ENCODE measurements at places on chromosomes 6 and 20.

DNA sequence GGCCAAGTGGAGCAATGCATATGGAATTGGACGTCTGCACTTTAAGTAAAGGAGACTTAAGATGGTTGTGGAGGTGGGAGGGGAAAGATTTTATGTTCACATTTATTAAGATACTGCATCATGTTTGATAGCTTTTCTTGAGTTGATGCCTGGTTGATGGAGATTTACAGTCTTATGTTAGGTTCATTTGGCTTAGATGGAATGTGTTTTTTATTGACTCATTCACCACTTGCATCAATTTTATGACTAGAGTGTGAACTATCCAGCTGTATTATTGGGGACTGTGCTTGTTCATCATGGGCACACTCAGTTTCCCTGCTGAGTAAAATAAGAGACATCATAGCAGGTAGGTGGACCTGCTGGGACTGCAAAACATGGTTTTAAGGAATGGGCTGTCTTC, 91.2 kb upstream of the SCP2D1 start:
- no peak for DNase-seq

- DNase-seq, result no peak
These were observed 49.8 kb upstream of the THEMIS start for GRCh38 chr6:127950566-127951145.

DNA sequence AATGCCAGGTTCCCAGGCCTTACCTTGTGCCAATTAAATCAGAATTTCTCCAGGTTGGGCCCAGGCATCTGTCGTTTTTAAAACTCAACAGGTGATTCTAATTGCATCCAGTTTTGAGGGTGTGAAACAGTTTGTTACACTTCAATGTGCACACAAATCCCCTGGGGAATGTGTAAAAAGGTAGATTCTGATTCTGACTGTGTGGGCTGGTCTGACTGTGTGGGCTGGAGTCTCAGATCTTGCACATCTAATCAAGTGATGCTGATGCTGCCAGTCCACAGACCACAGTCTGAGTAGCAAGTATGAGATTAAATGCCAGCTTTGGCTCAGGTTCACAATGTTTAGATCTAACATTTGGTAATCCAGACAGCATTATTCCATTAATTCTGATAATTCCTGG, 12.5 kb upstream of the ETV7 start:
- no peak for DNase-seq

GRCh38 chr20:17609811-17610377, 40.0 kb downstream of the DSTN start:
- DNase-seq, result no peak

- DNase-seq, result no peak
These were observed 216.2 kb downstream of the NFATC2 start for GRCh38 chr20:51326201-51326819.

DNA sequence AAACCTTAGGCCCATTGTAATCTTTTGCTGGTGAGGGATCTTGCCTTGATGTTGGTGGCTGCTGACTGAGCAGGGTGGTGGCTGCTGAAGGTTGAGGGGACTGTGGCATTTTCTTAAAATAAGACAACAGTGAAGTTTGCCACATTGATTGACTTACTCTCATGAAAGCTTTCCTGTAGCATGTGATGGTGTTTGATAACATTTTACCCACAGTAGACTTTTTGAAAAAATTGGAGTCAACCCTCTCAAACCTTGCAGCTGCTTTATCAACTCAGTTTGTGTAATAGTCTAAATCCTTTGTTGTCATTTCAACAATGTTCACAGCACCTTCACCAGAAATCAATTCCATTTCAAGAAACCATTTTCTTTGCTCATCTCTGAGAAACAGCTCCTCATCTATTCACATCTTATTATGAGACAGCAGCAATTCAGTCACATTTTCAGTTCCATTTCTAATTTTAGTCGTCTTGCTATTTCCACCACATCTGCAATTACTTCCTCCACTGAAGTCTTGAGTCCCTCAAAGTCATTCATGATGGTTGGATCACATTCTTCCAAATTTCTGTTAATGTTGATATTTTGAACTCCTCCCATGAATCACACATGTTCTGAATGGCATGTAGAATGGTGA, 37.2 kb downstream of the CST9L start:
- DNase-seq, result no peak

DNA sequence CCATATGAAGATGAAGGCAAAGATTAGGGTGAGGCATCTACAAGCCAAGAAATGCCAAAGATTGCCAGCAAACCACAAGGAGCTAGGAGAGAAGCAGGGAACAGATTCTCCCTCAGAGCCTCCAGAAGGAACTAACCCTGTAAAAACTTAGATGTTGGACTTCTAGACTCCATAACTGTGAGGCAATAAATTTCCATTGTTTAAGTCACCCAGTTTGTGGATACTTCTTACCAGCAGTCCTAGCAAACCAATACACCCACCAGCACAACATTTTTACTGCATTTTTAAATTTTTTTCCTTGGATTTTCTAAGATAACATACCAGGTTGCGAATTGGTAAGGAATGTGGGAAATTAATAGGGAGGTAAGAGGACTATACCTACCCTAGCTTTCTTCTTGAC, 47.8 kb upstream of the EYA4 start:
- no peak for DNase-seq

DNA sequence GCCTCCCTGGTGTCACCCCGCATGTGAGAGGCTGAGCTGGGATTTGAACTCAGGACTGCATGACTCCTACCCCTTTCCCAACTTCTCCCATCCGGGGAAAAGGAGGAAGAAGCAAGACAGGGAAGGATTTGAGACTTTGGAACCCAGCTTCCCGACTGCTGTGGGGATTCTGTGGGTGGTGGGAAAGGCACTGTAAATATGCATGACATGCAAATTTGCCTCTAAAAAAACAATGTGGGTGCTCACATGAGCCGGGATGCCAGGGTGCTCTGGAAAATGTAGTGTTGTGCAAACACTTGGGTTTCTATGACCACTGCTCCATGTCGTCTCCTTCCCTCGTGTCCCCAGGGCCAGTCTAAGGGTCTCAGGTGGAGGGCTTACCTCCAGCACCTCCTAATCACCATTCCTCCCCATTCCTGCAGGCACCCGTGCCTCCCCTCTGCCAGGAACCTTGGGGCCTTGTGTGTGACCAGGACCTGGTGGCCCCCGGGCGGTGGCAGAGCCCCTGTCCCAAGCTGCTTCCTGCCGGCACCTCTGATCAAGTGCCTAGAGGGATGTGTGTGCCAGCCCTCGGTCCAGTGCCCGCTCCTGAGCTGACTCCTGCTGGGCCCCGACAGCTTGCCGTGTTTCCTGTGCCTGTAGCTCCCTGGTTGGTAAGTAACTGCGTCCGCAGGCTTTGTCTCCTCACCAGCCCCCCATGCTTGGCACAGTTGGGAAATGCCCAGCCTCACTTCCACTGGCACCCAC, 60.7 kb downstream of the DLGAP4 start:
- no peak for DNase-seq

- no peak for DNase-seq
These were observed 791 bp downstream of the ADGRG6 start for GRCh38 chr6:142302421-142303175.

- DNase-seq, result no peak
These were observed 498.5 kb upstream of the NOX3 start for GRCh38 chr6:155954149-155954548.

DNA sequence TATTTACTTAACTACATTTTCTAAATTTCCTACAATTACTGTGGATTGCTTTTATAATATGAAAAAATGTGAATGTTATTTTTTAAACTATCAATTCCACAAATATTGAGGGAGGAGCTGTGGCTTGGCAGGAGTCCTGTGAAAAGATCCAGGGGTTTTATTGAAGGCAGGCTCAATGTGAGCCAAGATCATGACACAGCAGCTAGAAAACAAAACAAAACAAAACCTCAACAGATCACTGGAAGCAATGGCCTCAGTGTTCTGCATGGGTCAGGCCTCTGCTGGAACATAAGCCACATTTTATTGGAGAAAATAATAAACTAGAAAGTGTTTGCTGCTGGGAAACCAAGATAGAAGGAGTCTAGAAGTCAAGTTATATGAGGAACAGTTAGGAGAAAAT, 19.4 kb upstream of the RCAN2 start:
- no peak for DNase-seq

DNA sequence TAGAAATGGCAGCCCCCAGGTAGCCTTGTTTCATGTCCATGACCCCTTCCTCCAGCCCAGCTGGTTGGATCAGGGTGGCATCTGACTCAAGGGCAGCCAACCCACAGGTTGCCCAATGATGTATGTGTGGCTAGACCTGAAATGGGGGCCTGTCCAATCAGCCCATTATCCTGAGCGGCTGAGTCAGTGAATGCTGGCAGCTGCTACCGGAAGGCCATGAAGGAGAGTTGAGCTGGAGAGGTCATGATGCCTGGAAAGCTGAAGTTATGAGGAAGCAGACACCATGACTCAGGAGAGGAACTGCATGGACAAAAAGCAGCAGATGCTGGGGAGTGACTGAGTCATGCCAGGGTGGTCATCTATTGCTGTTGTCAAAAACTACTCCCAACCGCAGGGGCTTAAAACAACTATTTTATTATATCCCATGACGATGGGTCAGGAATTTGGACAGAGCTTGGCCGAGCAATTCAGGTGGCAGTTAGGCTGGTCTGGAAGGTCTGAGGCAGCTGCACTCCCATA, 67.3 kb downstream of the MDGA1 start:
- no peak for DNase-seq

- DNase-seq, result no peak
These were observed 31.3 kb downstream of the KLHL31 start for GRCh38 chr6:53634184-53634631.

DNA sequence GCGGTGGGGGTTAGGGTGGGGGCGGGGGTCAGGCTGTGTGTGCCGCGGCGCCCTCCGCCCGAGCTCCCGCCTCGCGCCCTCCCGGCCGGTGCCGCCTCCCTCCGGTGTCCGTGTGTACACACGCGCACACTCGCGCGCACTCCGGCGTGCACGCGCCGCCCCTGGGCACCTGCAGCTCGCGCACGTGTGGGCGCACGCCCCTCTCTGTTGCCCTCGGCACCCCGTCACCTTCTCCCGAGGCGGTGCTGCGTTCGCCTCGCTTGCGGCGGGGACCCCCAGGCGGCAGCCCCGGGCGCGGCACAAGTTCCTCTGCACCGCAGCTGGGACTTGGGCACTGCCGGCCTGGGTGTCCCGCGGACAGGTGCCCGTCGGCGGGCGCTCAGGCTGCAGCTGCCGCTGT, 525 bp downstream of the MACROD2 start:
- peak; percentile 47 for DNase-seq

DNA sequence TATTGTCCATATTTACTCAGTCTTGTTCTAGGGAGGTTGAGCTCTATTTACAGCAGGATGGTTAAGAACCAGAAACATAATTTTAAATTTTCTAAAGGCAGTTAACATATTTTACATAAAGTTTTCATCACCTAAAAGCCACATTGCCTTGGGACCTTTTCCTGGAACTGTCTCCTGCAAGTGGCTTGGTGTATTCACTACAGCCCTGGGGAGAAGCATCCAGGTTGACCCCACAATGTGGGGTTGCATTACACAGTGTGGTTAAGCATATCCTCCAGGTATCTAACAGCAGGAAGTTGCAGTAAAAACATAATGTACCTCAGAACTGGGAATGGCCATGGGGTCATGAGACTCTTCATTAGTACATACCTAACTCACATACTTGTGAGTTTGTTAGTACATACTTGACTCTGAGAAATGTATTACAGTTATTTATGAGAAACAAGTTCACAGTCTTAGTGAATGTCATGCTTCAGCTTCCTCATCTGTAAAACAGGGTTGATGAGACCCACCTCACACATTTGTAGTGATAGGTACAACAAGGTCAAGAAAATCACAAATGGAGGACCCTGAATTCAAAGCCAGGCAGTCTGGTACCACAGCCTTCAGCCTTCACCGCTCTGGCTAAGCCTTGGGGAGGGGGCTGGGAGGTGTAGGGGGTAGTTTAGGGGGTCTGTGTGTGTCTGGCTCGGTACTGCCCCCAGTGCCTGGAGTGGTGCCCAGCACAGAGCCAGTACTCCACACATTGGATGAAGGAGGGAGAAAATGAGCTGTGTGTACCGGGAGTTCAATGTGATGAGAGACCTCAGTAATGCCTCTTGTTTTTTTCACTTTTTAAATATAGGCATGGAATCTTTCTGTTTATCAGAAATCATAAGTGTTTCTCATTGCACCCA, 52.9 kb downstream of the KAT14 start:
- no peak for DNase-seq
